ENCODE measurements at places on chromosomes 4 and X. TPM values are rescaled to one million over a fixed set of nuclear protein-coding genes. Genes with fewer than 3 reads are reported as not detected.

Gene VCX2
- not detected for total RNA-seq

Gene GSX2
- total RNA-seq: not detected

Gene SPATA18
- total RNA-seq: not detected

Gene GC
- not detected for total RNA-seq

Gene SLIT2
- not detected for total RNA-seq

Gene GUCY1A1
- total RNA-seq: not detected

Gene AMELX
- not detected for total RNA-seq

Gene NSG1
- 9.1 TPM for total RNA-seq

Gene FAM53A
- 1.3 TPM for total RNA-seq

Gene MAMLD1
- 2.2 TPM for total RNA-seq

Gene NR3C2
- total RNA-seq: 4.2 TPM

Data from activated CD4-positive, alpha-beta memory T cell treated with anti-CD3 and anti-CD28 coated beads for 36 hours (primary cell).